Right renal cortex interstitium (tissue), 3 donors: ENCODE measurements at places on chromosomes 2 and 18.

- DNase-seq: peak; percentile 72
Observed at GRCh38 chr2:199979832-199980628, 24.6 kb downstream of the MAIP1 start.

GRCh38 chr2:13240061-13240460 lies 523.3 kb downstream of the TRIB2 start:
- DNase-seq: no peak

DNA sequence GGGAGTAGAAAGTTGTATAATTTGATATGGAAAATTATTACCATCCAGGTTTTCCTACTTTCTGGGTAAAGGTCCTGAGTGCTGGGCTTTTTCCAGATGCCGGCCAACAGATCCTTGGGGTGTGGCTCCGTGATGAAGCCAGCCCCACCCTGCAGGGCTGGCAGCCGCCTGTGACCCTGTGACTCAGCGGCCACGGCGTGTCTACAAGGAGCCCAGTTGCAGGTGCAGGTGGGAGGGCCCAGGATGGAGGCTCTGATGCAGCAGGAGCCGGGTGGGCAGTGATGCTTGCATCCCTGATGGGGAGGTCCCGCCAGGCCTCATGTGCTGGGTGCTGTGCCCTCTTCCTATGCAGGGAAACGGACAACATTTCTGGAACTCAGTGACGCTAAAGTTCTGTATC lies 96.0 kb upstream of the ALKAL2 start:
- DNase-seq: no peak

DNA sequence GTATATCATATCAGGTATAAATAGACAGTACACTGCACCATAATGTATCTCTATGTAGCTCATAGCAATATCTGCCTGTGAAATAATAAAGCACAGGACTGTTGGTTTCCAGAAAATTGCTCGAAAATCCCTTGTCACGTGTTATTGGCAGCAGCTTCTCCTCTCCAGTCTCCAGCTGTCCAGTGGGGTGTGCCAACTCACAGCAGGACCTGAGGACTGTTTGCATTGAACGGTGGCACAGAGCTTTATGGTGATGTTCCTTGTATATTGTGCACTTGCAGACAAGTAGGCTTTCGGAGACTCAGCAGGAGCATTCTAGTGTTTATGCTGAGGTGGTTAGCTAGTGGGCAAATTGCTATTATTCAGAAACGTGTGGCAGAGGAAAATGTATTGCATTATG lies 182.2 kb upstream of the ATP5MC3 start:
- DNase-seq: no peak

DNA sequence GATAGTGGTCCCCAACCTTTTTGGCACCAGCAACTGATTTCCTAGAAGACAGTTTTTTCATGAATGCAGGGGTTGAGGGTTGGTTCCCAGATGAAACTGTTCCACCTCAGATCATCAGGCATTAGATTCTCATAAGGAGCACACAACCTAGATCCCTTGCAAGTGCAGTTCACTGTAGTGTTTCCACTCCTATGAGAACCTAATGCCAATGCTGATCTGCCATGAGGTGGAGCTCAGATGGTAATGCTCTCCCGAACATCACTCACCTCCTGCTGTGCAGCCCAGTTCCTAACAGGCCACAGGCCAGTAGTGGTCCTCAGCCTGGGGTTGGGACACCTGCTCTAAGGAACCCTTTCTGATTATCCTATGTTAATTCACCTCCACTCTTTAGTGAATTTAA lies 133.5 kb downstream of the SOX11 start:
- no peak for DNase-seq

- no peak for DNase-seq
Observed at GRCh38 chr2:91974401-91975129, 2896.7 kb upstream of the TEKT4 start.

DNA sequence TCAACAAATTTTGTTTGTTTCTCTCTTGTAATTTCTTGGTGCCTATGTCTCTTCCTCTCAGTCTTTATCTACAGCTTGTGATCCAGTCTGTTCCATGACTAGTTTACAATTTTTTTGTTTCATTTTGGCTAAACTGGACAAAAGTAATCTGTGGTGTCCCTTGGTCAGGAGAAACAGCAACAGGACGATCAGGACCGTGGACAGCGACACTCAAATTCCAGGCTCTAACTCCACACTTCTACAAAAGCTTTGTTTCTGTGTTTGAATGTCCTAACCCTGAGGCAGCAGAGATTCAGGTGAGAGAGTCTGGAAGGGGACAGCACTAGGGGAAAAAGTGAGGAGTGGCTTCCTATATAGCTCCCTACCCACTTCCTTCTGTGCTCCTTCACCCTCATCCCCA lies 593.3 kb upstream of the FANCL start:
- DNase-seq: peak; percentile 27

DNA sequence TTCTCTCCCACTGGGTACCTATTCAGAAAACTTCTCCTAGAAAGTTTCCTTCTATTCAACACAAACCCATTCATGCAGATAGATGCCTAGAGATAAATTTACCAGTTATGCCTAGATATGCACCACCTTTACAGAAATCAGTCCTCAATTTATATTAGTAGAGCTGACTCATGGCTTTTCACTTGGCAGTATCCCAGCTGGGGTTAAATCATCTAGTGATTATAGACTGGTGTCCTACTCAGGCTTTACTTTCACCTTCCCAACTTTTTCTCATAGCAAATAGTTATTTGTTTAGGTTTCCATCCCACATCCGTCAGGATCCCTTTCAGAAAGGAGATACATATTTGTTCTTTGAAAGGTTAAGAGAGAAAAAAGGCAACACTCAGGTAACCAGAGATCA lies 124.5 kb downstream of the AQP4 start:
- no peak for DNase-seq

- DNase-seq: no peak
Observed at GRCh38 chr2:25338401-25338800, 3.3 kb downstream of the DNMT3A start.

DNA sequence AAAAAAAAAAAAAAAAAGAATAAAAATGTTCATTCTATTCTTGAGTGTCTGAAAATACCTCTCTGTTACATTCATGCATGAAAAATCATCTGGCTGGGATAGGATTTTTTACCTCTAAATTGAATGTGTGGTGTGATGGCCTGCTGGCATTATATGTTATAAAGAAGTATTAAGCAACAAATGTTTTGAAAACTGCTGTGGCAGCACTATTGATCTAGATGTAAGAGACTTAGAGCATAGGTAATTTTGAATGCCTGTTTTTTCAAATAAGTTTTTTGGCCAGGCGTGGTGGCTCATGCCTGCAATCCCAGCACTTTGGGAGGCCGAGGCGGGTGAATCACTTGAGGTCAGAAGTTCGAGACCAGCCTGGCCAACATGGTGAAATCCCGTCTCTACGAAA lies 147.0 kb upstream of the LINC00305 start:
- DNase-seq: no peak

DNA sequence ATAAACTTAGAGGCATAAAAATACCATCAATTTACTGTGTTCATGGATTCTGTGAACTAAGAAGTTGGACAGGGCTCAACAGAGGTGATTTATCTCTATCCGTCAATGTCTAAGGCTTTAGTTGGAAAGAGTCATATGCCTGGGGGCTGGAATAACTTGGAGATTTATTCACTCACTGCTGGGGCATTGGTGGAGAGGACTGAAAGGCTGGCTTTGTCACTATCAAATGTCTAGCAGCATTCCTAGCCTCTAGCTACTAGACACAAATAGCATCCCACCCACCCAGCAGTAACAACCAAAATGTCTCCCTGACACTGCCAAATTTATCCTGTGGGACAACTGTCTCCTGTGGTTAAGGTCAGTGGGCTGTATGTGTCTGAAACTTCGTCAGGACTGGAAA lies 71.0 kb downstream of the EVA1A start:
- DNase-seq: no peak

- no peak for DNase-seq
Observed at GRCh38 chr18:30595942-30596341, 446.6 kb downstream of the DSC3 start.

DNA sequence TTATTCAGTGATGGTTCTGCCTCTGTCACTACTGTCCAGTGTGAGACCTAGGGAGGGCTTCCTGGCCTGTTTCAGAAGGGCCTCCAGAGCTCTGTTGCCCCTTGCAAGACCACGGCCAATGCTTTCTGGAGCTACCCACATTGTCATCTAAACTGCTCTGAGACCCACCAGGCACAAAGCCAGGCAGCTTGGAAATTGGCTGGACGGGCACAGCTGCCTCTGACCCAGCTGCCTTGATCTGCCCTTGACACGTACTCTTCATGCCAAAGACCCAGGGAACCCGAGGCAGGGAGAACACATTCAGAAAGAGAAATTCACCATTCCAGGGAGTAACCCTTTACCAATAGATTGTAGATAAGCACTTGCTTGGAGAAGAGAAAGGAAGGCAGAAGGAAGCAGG lies 183.7 kb upstream of the SIX2 start:
- no peak for DNase-seq

DNA sequence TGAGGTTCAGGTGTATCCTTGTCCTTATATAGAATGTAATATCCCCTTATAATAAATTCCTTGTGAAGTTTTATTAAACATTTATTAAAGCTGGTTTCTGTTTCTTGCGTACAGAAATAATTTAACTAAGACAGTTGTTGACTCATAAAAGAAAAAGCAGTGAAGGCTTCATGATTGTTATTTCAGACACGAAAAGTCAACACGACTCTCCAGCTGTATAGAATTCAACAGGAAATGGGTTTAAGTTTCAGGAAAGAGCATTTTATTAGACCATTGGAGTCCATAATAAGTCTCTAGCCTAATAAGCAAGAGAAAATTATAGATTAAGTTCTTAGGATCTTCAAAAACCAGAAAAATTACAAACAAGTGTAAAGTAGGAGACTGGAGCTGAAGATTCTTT lies 62.2 kb downstream of the KCNE4 start:
- no peak for DNase-seq

DNA sequence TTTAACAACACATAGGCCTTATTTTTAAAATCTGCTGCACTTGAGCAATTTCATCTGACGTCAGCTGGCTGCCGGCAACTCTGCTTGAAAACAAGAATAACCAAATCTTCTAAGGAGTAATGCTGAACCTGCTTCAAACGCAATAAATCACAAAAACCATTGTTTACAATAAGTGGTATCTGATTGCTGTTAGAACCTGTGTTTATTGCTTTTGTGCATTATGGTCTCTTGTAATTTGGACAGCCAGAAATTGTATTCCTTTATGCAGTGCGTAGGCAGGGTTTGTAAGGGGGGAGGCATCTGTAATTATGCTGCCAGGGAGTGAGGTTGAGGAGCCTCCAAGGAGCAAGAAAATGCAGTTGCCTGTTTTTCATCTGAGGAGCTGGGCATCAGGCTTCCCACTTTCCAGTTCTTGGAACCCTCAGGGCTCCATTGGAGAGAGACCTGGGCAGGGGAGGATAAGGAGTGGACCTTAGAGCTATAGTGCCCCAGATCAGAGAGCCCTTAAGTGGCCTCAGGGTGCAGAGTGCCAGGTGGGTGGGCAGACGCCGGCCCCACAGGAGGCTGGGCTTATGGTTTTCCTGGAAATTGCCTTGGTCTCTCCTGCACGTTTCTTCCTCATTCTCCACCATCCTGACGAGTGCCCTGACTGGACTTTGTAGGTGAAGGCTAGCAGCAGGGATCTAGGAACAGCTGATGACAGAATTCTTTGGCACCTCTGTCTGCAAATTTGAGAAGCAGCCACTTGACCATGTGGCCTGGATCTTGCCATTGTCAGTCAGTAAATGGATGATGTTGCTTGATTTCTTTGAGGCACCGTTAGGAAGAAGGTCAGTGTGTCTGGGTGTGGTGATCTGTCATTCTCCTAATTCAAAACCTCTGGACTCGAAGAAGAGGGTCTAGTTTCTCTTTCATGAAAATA lies 129.2 kb downstream of the KLHL29 start:
- DNase-seq: no peak

DNA sequence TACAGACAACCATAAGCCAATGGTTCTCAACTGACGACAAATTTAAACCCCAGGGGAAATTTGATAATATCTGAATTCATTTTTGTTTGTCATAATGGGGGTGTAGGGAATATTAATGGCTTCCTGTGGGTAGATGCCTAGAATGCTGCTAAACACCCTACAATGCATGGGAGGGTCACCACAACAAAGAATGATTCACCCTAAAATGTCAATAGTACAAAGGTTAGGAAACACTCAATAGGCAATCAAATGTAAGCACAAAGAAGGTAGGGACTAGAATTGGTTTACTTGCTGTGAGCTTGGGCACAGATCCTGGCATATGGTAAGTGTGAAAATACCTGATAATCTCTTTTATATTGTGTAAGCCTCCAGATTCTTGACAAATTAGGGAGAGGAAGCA lies 20.1 kb upstream of the FANCL start:
- no peak for DNase-seq

- no peak for DNase-seq
Observed at GRCh38 chr2:134453476-134453875, 199.6 kb downstream of the MGAT5 start.

DNA sequence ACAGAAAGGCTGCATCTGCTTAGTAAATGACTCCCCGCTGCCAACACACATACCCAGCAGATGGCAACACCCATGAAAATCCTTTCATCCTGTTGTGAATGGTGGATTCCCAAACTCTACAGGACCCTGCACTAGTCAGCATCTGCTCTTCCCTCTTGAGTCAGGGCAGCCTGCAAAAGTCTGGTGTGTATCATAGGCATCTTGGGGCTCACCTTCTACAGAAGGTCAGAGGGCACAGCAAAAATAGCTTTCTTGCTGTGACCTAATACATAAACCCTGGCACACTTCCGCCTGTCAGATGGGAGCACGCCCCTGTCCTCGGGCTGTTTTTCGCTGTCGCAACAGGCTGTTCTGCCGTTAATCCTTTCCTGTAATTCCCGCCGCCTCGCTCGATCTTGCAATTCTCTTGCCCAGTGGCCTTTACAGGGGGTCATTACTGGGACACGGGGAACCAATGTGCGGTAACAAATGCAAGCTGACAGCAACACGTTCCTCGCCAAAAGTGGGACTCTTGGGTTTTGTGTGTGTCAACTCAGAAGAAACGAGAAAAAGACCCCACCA lies 19.9 kb upstream of the SCYGR1 start:
- no peak for DNase-seq

DNA sequence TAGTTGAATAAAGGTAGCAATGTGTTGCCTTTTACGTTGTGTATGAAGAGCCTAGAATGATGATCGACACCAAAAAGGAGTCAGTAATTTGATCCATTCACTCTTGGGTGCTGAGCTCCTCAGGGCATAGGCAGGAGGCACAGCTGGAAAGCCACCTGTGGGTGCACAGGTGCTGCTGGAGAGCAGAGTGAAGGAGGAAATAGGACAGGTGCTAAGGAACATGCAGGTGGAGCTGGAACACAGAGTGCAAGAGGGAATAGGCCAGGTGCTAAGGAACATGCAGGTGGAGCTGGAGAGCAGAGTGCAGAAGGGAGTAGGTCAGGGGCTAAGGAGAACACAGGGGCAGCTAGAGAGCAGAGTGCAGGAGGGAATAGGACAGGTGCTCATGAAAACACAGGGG lies 86.1 kb downstream of the SH3YL1 start:
- DNase-seq: no peak

- no peak for DNase-seq
Observed at GRCh38 chr18:21629089-21629832, 17.1 kb downstream of the SNRPD1 start.

GRCh38 chr2:208280234-208280633 lies 14.2 kb downstream of the PIKFYVE start:
- DNase-seq: no peak

GRCh38 chr2:73708527-73708926 lies 28.6 kb downstream of the TPRKB start:
- no peak for DNase-seq
